ENCODE measurements at places on chromosomes 2 and 18. TPM values are rescaled to one million over a fixed set of nuclear protein-coding genes. Genes with fewer than 3 reads are reported as not detected.

- DNase-seq, result peak; percentile 85
Measured at GRCh38 chr2:119371111-119371510, 4.3 kb downstream of the DBI start.

DNA sequence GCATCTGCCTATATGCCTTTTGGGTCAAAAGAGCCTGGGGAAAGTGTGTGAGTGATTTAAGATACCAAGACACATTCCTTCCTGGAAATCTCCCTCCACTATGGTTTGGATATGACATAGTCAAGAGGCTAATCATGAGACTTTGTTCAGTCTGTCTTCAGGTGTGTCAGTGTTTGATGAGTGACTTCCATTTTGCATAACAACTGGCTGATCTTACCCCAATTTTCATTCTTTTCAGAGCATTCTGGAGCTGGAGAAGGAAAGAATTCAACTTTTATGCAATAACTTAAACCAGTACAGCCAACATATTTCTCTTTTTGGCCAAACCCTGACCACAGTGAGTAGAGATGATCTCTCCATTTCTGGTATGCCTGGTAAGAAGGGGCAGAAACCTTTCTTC lies 39.4 kb downstream of the SPC25 start:
- no peak for DNase-seq

GRCh38 chr18:10241579-10241978 lies 212.9 kb upstream of the APCDD1 start:
- no peak for DNase-seq

DNA sequence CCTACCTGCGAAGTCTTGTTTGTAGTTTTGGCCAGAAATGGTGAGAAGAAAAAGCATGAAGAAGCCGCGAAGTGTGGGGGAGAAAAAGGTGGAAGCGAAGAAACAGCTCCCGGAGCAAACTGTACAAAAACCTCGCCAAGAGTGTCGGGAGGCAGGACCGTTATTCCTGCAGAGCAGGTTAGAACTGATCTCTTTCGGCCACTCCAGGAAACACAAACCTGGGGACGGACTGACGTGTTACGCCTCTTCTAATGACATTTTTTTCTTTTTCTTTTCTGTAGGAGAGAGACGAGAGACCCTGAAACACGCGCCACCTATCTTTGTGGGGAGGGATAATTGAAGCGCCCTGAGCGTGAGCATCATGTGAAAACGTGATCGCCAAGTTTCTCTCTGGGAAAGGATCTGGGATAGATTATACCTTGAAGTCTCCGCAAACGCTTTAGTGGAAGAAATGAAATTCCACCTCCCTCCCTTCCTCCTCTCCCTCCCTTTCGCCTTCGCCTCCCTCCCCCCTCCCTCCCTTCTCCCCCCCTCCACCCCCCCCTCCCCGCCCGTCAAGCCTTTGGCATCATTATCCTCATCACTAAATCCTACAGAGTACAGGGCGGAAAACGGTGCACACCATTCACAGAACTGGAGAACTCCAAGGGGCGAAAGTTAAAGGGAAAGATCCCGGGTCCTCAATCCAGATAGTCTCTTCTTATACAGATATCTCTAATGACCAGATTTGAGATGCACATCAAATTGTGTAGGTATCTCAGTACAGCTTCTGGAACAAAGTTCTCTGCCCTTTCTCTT lies at the start of gene ZEB2:
Gene ZEB2 (minus strand): TSS at position 186 of the 798 bp plus-strand sequence. CDS start 2,769 bp downstream, outside the sequence.
- peak; percentile 61 for DNase-seq

- peak; percentile 53 for DNase-seq
Measured at GRCh38 chr2:43024515-43025011, 201.8 kb downstream of the ZFP36L2 start.

The AMER3 gene
- 32.5 TPM for total RNA-seq

The GKN2 gene
- total RNA-seq, result not detected

The EIF4E2 gene
- 44.1 TPM for total RNA-seq

Measured in dorsolateral prefrontal cortex (tissue), 122 donors.